ENCODE measurements at places on chromosomes 2 and 18. TPM values are rescaled to one million over a fixed set of nuclear protein-coding genes. Genes with fewer than 3 reads are reported as not detected.

- no peak for DNase-seq
Measured at GRCh38 chr2:102789349-102790090, 27.7 kb downstream of the TMEM182 start.

DNA sequence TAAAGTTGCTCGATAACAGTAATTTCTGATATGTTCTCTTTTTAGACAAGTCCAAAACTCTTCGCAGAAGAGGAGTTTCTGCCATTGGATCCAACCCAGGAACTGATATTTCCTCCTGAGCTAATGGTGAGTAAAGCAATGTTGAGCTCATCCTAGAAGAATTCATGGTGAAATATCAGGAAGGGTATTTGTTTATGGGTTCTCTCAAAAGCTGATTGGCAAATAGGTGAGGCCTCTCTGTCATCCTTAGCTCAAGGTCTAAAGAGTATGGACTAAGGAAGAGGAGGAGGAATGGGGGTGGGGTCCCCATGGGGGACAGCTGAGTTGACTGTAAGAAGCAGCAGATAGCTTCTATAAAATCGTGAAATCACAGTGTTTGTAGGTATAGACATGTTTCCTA is 18.2 kb downstream of the AOX1 start:
- DNase-seq: no peak

GRCh38 chr2:86035883-86036668 is 69.6 kb downstream of the POLR1A start:
- peak; percentile 71 for DNase-seq

DNA sequence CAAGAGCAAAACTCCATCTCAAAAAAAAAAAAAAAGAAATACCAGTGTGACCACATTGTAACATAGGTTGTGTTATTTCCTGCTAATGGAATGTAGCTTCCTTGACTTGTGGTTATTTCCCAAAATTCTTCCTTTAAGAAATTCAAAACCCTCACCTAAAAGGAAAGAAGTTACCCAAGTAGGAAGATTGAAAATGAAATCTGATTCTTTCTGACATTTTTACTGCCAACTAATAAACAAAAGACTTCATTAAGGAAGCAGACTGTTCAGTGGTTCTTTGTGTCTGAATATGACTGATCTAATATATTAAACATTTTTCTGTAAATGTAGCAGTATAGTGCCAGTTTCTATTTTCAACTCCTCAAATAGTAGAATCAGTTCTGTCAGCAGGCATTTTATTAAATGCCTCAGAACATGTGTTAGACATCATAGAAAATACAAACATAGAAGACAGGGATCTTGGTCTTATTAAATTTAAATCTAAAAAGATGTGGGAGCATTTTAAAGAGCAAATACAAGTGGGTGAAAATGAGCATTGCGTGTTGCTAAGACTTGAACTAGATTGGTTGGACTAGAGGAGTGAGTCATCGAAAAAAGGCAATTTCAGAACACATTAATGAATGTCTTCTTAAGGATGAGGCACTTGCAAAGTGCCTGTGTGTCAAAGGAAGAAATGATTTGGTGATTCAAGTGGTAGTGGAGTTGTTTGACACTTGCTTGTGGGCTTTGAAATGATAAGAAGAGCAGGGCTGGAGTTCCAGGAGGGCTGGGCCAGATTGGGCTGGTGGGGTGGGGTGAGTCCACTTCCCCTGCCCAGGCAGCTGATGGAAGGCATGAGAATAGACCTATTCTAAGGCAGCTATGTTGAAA is 53.4 kb downstream of the PKP4 start:
- no peak for DNase-seq

The PDCD1 gene
- total RNA-seq: not detected

- DNase-seq: no peak
Measured at GRCh38 chr2:128062571-128062970, 28.4 kb upstream of the UGGT1 start.
